ENCODE measurements at places on chromosomes 13 and 19. TPM values are rescaled to one million over a fixed set of nuclear protein-coding genes. Genes with fewer than 3 reads are reported as not detected.

DNA sequence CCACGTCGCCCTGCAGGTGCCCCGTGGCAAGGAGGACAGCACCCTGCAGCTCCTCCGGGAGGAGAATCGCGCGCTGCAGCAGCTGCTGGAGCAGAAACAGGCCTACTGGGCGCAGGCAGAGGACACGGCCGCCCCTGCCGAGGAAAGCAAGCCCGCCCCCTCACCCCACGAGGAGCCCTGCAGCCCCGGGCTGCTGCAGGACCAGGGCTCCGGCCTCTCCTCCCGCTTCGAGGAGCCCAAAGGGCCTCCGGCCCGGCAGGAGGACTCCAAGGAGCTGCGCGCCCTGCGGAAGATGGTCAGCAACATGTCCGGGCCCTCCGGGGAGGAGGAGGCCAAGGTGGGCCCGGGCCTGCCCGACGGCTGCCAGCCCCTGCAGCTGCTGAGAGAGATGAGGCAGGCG is 11.6 kb downstream of the CBY2 start:
- peak; percentile 68 for DNase-seq
- H3K4me1 ChIP-seq, result no peaks in the 10 kb centered on the region

- no peaks in the 10 kb centered on the region for H3K4me1 ChIP-seq
- DNase-seq, result no peak
- H3K4me3 ChIP-seq, result no peak overlapping the region
- no peaks in the 10 kb centered on the region for H3K27me3 ChIP-seq
- no peak overlapping the region for H3K27ac ChIP-seq
Measured at GRCh38 chr19:37095859-37096258, 17.6 kb downstream of the ZNF420 start.

DNA sequence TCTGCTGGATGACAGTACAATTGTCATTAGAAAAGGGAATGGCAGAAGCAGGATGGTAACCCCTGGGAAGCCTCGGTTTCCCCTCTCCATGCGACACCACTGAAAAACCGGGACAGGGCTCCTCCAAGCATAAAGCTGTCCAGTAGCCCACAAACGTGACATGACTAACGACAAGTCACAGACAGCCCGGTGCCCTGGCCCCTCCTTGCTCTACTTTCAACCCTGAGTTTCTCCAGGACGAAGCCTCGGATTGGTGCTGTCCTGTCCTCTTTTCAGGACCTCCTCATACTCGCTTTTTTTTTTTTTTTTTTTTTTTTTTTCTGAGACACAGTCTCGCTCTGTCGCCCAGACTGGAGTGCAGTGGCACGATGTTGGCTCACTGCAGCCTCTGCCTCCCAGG is 16.3 kb downstream of the DPP9 start:
- peaks cover 11% of the 10 kb centered on the region for H3K4me1 ChIP-seq
- no peaks in the 10 kb centered on the region for H3K36me3 ChIP-seq
- H3K4me3 ChIP-seq, result no peak overlapping the region
- H3K27me3 ChIP-seq, result no peaks in the 10 kb centered on the region
- no peak for DNase-seq

ZNF419 gene
- 15.6 TPM for total RNA-seq

ZNF443 gene
- total RNA-seq, result 5.1 TPM

Measured in spleen (tissue), 13 donors.